ENCODE measurements at places on chromosomes 7 and 10.

GRCh38 chr7:13466874-13467547, 522.5 kb downstream of the ETV1 start:
- DNase-seq: no peak

- DNase-seq: no peak
Observed at GRCh38 chr7:2354939-2355704, 495 bp downstream of the EIF3B start.

GRCh38 chr10:7491230-7491629, 80.4 kb upstream of the SFMBT2 start:
- no peak for DNase-seq

DNA sequence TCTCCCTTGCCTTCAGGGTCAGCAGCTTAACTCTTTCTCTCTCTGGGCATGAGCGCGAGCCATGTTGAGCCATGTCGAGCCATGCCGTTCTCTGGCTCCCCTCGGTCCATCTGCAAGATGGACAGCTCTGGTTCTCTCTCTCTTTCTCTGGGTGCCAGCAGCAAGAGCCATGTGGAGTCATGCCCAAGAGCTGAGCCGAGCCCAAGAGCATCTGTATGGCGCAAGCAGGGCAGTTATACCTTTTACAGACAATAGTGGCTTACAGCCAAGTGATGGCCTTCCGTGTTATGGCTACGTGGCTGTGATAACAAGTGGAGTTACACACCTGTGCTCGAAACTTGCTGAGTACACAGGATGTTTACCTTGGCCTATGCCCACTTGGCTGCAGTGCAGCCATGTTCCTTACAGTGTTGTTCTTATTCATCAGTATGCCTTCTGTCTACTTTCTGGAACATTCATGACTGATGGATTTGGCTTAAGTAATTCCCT, 327.7 kb downstream of the GLRX3 start:
- no peak for DNase-seq

GRCh38 chr7:30322271-30323005, 38.0 kb downstream of the ZNRF2 start:
- no peak for DNase-seq

GRCh38 chr10:133335246-133336117, 1.2 kb downstream of the CALY start:
- DNase-seq: peak; percentile 57

DNA sequence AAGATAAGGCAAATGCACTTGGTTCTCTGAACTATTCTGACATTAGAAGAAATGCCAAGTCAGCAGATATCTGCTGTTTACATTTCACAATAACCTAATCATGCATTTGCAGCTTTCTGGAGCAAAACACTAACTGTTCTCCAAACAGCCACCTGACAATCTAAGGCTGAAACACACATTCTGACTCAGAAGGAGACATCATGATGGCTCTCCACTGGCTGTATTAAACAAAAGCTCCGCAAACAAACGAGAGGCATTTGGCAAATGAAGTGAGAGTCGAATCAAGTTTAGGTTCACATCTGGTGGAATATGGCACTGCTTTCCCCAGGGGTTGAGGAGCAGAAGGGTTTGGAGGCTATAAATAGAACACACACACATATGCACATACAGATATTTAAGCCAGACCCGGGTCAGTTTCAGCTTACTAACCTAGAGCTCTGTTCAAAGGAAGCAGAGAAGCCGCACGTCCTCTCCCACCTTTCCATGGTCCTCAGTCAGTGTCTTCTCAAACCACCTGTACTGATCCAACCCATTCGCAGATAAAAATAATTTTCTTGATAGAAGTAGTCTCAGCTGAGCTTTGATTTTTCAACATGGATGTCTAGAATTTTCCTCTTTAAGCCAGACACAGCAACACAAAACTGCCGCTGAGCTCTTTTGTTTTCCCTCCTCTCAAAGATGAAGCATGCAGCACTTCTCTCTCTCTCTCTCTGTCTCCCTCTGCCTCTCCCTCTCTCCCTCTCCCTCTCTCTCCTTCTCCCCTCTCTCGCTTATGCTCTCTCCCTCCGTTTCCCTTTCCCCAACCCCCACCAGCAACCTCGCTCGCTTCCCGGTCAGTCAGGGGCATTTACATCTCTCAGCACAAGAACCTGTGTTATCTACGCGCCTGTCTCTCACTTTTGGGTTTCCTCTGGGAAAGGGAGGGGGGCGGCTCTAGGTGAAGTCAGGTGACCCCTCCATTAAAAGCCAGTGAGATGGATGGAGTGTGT, 682.8 kb downstream of the MAGI2 start:
- DNase-seq: peak; percentile 8
